ENCODE measurements at places on chromosomes 1 and 21.
A peak's percentile ranks its signal among the peaks of the same experiment; 100 is the strongest.

DNA sequence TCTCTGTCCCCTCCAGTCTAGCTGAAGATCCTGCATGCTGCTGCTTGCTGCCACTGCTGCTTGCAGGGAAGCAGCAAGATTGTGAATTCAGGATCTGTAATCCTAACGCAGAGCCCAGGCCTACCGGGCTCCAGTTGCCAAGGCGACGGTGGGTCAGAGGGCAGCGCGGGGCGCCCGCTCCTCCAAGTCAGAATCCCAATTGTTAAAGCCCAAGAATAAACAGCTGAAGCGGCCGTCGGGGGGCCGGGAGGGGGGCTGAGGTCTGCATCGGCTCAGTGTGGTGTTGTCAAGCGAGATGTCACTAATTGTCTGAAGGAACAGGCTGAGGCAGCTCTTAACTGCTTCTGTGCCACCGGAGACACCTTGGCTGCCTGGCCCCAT lies 36.8 kb downstream of the AHDC1 start:
- DNase-seq = no peak

DNA sequence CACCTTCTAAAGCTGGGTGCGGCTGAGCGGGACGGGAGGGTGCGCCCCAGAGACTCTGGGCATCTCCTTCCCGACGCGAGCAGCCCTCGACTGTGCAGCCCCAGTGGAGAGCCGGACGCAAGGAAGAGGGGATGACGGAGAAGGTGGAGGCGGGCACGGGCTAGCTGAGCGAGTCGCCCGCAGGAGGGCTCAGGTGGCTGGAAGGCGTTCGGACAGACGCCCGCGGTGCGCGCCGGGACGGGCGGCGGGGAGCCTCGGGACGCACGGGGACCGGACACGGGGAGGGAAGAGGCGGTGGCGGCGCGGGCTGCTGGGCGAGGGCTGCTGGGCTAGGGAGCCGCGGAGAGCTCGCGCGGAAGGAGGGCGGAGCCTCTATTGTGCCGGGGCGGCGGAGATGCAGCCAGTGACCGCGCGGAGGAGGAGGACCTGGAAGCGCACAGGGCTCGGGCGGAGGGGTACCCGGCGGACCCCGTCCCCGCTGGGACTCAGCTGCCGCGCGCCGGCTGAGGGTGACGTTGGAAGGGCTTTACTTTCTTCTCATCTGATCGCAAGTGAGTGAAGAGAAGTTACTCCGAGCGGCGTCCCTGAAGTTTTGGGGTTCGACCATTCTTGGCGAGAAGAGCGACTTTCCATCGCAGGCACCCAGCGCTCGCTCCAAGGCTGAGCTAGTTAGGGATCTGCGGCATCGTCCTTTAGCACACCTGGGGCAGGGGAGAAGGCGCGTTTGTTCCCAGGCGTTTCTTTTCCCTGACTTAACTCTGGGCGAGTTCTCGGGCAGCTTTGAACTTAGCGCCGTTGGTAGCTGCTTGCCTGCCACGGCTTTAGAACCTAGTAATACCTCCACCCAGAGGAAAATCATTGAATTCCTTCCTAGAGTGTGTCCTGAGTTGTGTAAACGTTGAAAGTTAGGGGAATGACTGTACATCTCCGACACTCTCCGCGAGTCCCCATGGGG lies at the start of gene OLFML2B:
OLFML2B (minus strand) TSS at position 323 of the 955 bp plus-strand sequence. CDS start 439 bp downstream, outside the sequence.
- DNase-seq = no peak

DNA sequence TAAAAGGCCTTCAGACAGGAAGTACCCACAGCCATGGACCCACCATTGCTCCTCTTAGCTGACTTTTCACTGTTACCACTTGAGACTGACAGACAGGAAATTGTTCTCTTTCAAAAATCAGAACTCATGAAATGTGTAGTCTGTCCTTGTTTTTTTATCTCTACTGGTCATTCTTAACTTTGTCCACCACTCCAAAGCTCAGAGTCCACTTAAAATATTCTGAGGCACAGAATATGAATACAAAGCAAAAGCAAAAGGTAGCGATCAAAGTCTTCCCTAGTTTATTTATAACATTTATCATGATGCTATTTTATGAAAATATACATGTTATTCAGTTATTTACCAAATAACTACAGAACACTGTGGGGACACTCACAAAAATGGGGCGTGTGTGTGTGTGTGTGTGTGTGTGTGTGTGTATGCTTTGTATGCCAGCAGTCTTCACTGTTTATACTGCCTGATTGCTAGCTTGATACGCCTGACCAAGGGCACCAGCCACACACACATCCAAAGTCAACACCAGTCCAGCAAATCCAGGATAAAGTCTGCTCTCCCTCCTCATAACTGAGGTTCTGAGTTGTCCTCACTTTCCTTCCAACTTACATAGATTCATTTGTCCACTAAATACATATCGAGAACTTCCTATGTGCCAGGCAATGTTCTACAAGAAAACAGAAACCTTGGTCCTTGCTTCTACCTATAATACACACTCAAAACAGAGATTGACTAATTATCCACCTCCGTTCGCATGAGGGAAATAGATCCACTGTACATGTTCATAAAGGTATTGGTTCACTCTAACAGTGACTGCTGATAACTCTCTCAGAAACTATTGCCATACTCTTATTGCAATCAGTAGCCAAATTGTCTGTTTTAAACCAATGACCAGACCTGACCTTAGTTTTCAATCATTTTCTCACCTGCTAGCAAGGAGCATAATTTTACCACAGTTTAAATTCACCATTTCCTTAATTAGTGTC lies 79.4 kb downstream of the ERICH3 start:
- no peak for DNase-seq

- peak; percentile 65 for DNase-seq
Observed at GRCh38 chr1:235415008-235415904, 48.0 kb downstream of the TBCE start.

GRCh38 chr1:214551436-214552173 lies at the start of gene PTPN14:
TSS of gene PTPN14 (minus strand) at chr1:214551602. CDS start at chr1:214464803, 86,799 bp downstream.
- no peak for DNase-seq

- no peak for DNase-seq
Observed at GRCh38 chr1:115373305-115373704, 35.3 kb upstream of the NGF start.

- no peak for DNase-seq
Observed at GRCh38 chr1:229108598-229109201, 162.2 kb upstream of the RAB4A start.

- no peak for DNase-seq
Observed at GRCh38 chr1:231983588-231984193, 357.1 kb downstream of the DISC1 start.

DNA sequence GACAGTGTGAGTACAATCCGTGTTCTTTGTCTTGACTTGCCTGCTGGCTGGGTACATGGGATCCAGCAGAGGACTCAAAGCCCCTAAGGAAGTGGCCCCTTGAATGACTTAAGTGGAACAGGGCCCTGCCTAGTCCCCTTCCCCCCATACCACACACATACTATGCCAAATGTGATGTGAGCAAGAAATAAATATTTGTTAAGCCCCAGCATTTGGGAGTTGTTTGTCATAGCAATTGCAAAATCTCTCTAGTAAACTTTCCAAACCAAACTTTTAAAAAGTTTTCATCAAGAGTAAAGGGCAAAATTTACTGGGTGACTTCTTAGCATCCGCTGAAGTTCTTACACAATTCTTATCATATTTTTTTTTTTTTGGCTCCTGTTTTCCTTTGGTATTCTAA lies 32.5 kb upstream of the CACHD1 start:
- DNase-seq = no peak
